ENCODE measurements at places on chromosomes 7 and 10.

DNA sequence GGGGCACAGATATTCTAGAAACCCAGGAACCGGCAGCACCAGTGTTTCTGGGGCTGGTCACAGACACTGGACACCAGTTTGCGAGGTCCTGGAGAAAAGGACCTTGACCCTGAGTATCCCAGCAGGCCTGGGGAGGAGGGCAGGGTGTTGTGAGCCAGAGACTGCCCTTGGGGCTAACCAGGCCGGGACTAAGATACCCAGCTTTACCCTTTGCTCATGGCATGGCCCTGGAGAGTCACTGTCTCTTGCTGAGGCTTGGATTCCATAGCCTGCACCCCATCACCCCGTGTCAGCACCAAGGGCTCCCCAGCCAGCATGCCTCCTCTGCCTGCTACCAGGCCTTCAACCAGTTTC, 124.4 kb downstream of the COL26A1 start:
- DNase-seq, result no peak

GRCh38 chr7:118575393-118575948, 351.0 kb downstream of the ANKRD7 start:
- no peak for DNase-seq

GRCh38 chr7:111210996-111211395, 120.1 kb downstream of the LRRN3 start:
- DNase-seq, result no peak

DNA sequence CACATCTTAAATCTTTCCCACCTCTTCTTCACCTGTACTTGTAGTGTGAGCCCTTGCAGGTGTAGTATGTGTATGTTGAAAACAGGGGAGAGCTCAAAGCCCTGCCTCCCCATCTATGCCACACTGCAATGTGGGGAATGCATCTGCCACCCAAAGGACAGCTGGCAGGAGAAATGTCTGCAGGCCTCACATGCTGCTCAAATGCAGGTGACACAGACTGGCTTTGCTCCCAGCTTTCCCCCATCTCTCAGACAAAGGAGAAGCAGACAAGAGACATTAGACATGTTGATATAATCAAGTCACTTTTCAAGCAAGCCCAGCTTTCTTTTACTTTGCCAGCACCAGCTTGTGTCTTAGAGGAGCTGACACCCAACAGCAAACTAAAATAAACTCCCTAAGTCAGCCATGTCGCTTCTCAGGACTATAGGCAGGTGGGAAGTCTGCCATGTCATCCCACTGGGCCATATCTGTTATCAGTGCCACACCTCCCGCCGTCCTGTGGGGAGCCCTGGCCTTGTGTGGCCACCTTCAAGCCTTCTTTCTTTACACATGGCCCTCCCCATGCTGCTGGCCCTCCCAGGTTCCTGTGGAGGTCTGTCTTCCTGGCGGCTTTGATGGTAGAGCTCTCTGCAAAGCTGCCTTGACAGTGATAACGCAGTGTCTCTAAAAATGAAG, 102.1 kb downstream of the CXCL12 start:
- DNase-seq, result no peak

- no peak for DNase-seq
Observed at GRCh38 chr7:112940314-112940732, 146.3 kb downstream of the GPR85 start.

GRCh38 chr7:18003286-18003994, 24.2 kb downstream of the PRPS1L1 start:
- no peak for DNase-seq

GRCh38 chr7:111198255-111198654, 107.3 kb downstream of the LRRN3 start:
- DNase-seq, result no peak

GRCh38 chr10:73043766-73044377, 52.8 kb downstream of the P4HA1 start:
- no peak for DNase-seq

DNA sequence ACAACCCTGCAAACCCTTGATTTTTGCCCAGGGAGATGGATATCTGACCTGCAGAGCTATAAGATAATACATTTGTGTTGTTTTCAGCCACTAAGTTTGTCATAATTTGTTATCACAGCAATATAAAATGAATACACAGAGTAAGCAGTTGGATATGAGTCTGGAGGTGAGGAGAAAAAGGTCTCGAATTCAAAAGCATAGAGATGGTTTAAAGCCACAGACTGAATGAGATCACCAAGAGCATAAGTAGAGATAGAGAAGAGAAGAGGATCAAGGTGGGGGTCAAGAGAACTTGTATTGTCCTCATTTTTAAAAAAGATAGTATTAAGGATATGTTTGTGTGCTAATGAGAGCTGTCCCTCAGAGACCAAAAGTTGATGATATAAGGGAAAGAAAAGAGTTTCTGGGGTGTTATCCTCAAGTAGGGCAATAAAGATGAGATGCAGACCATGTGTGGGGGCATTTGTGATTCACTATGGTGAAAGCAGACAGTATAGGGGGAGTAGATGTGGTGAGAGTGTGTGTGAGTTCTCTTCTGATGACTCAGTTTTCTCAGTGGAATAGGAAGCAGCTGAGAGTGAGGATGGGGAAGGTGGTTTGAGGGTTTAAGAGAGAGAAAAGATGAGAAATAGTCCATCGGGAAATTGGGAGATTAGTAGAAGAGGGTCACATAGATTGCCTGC, 25.8 kb upstream of the PCGF5 start:
- no peak for DNase-seq

DNA sequence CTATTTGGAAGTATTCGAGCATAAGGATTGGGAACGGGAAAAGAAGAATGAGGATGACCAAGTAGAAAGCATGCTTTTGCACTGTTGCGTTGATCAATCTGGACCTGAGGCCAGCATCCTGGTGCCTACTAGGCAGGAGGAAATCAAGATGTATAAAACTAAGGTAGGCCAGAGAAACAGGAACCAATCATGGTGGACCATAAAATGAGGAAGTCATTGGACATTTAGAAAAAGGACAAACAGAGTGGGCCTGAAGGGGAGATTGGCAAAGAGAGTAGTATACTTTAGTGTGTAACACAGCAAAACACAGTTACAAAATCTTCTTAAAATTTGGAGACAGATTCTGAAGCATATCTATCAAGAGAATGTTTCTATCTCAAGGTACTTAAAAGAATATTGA, 171.1 kb upstream of the FZD1 start:
- no peak for DNase-seq

DNA sequence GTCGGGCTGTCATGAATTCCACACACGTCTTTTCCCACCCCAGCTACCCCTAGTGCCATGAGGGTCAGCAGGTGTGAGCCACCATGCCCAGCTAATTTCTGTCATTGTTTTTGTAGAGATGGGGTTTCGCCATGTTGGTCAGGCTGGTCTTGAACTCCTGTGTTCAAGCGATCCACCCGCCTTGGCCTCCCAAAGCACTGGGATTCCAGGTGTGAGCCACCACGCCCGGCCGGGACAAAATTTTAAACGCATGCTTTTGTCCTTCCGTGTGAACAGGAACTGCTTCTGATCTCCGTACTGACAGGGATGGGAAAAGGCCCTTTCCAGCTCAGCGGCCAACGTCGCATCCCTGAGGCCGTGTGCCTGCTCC, 15.6 kb upstream of the ZFAND2A start:
- no peak for DNase-seq

DNA sequence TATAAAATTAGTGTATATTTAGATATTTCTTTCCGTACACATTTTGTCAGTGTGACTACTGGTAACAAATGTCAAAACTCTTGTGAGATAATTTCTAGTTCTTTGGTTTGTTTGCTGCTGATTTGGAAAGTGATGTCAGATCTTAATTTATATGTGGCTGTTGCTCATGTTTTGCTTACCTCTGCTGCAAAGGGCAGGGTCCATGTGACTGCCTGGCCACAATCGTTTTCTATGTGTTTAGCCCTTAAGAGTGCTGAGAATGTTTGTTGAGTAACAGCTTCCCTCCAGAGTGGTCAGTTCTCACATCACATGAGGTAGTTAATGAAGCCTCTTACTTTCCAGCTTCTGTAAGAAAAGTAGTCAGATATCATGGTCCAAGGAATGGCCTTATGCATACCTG, 4.2 kb downstream of the NRBF2 start:
- no peak for DNase-seq

- DNase-seq, result no peak
Observed at GRCh38 chr10:69904533-69904932, 102.8 kb downstream of the COL13A1 start.

- DNase-seq, result no peak
Observed at GRCh38 chr7:135991906-135992305, 14.7 kb upstream of the MTPN start.

DNA sequence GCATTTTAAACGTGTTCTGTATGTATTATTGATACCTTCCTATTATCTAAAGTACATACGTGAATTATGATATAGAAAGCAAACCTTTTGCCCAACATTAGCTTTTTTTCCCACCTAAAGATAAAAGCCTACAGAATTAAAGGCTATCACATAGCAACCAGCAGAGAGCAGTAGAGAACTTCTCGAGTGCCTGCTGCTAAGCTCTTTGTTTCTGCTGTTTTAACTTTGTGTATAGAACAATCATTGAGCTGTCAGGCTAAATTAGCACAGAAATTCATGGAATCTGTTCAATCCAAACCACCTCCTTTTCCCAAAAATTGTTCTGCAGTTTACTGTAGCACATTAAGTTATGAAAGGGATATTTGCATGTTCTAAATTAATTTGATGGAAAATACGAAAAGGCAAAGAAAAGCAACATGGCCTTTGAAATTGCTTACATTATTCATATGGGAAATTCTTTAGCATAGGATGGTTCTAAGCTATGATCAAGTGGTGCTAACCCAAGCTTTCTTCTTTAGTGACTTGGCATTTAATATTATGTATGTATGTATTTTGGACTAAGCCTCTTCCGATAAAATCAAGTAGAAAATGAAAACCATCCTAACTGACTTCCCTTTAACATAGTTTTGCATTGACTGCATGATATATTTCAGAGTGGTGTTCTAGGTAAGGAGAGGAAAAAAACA, 1288.5 kb downstream of the GATA3 start:
- DNase-seq, result no peak

DNA sequence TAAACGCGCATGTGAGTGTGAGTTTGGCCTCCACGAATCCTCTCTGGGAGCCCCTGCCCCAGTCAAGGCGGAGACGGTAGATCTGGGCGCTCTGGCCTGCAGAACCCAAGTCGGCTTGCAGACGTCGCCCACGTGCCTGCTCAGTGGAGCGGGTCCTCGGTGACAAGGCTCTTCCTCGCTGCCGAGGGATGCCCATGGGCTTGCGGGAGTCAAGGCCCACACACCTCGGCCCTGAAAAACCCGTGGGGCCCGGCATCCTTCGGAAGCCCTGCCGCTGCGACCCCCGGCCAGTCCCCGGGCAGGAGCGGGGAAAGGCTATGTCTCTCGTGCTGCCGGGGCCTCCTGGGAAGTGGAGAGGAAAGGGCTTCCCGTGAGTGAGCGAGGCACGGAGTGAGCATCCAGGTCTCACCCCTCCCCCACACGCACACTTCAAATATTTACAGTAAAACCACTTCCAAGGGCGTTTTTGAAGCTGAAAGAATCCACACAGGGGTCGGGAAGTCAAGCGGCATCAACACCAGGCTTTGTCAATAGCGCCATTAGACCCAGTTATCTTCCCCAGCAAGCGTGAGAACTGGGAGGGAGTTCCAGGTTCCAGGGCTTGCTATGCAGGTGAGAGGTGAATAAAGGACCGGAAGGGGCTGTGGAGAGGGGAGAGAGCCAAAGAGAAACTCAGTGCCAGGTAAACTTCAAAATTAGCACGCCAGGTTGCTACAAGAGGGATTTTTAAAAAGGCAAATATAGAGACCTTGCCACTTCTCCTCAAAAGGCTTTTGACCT, 1.1 kb upstream of the MNX1 start:
- DNase-seq, result no peak

- no peak for DNase-seq
Observed at GRCh38 chr7:26534649-26535482, 243.2 kb downstream of the SNX10 start.

GRCh38 chr10:52631648-52632047, 140.9 kb downstream of the MBL2 start:
- no peak for DNase-seq

DNA sequence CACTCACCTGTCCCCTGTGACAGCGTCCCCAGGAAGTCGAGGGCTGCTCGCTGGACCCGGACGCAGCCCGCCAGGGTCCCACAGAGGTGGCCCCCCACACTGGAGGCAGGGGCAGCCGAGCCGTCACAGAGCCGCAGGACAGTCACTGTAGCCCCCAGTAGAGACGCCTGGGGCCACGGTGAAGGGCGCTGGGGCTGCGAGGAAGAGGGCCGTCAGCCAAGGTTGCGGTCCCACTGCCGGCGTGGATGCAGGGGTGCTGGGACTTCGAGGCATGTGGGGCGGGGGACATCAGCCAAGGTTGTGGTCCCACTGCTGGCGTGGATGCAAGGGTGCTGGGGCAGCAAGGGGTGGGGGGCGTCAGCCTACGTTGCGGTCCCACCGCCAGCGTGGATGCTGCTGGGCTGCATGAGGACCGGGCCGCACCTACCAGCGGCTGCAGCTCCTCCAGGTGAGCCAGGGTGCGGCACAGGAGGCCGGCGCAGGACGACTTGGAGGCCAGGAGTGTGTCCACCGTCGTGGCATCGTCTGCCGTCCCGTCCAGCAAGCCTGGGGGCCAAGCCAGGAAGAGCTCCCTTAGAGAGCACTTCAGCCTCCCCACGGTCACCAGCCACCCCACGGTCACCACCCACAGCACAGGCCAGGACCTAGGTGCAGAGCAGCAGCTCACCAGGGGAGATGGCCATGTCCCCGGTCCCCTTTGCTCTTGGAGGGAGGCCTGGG, 13.9 kb downstream of the BRAT1 start:
- DNase-seq, result no peak

GRCh38 chr7:14892961-14893360, 9.6 kb downstream of the DGKB start:
- DNase-seq, result no peak

DNA sequence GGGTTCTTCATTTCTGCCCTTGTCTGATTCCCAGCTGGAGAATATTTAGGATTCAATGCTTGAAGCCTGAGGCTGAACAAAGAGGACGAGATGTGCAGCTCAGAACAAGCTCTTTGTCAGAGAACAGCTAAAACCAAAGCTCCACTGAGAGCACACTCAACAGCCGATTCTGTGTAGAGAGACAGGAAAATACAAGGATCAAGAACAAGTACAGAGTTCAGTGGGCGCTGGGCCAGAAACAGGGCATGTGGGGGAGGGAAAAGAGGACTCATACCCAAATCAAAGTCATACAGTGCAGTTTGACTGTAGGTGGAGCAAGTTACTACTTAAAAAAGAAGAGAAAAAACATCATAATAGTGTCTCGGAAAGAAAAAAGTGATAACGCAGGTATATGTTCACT, at the start of gene AGMO:
Gene AGMO (minus strand): TSS at position 181 of the 400 bp plus-strand sequence.
- DNase-seq, result no peak

- DNase-seq, result no peak
Observed at GRCh38 chr7:125136755-125137532, 207.3 kb upstream of the POT1 start.

DNA sequence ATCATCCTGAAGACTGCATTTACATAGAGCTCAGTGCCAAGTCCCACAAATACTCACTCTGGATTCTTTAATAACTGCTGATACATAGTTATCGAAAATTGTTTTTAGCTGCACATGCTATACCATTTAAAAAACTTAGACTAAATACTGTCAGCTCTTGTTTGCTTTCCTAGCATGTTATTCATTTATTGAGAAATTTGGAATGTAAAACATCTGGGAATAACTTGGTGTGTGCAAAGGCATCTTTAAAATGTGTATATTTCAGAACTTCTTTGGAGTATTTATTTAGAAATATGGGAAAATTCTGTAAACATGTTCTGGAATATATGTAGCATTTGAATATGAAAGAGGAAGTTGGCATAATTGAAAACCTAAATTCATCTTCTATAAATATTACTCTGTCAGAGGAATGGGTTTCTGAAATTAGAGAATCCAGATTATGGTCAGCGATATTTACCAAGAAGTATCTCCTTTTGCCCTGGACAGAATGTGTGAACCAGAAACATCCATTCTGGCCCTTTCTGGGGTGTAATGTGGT, 119.7 kb downstream of the ARID5B start:
- DNase-seq, result no peak

GRCh38 chr10:127833804-127834203, 58.9 kb downstream of the CLRN3 start:
- no peak for DNase-seq
